ENCODE measurements at places on chromosomes 2 and 18.

GRCh38 chr18:45793264-45793965, 32.1 kb upstream of the SIGLEC15 start:
- no peak for DNase-seq

- DNase-seq: no peak
Measured at GRCh38 chr2:216475767-216476166, 22.9 kb upstream of the RPL37A start.

GRCh38 chr2:115560666-115561065, 1118.2 kb downstream of the DPP10 start:
- no peak for DNase-seq

GRCh38 chr2:230929381-230930148, 4.5 kb upstream of the GPR55 start:
- no peak for DNase-seq

GRCh38 chr2:54931473-54931872, 118.8 kb downstream of the RTN4 start:
- DNase-seq: no peak

DNA sequence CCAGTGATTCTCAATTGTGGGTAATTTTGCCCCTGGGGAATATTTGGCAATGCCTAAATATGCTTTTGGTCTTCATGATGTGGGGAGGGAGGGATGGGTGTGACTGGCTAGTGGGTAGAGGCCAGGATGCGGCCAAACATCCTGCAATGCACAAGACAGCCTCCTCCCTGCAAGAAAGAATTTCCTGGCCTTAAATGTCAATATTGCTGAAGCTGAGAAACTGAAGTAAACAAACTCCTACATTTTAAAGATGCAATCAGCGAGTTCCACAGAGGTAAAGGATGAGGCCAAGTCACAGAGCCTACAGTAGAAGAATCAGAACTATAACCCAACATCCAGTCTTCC, 272.9 kb upstream of the EPHA4 start:
- DNase-seq: no peak

DNA sequence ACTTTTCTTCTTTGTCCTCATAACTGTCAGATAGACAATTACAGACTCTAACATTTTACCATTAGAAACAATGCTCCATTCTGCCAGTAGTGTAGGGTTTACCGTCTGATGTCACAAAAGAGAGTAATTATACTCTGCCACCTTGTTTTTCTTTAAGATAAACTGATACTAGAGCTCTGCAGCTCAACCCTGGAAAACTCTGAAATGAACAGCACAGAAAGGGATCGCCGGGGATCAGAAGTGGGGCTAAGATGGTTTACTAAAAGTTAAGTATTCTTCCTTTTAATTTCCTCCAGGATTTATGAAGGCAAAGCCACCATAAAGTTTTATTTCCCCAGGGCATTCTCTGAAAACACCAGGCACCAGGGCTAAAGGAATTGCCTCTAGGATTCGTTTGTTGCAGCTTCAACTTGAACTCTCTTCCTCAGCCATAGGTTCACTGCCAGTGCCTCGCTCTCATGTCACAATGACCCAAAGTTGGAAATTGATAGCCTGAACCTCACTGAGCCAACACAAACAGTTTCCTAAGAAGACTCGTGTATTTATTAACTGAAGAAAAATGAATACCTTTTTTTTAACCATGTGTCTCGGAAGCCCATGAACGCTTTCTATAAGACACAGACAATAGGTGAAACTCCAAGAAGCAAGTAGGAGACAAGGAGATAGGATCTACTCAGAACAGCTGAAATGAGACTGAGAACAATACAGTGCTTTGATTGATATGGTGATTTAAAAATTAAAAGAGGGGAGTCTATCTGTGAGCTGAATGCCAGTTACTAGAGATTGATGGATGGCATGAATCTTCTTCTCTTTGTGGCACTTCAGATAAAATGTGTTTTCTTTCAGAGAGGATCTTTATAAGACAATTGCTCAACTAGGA, 121.5 kb upstream of the SPATS2L start:
- no peak for DNase-seq

DNA sequence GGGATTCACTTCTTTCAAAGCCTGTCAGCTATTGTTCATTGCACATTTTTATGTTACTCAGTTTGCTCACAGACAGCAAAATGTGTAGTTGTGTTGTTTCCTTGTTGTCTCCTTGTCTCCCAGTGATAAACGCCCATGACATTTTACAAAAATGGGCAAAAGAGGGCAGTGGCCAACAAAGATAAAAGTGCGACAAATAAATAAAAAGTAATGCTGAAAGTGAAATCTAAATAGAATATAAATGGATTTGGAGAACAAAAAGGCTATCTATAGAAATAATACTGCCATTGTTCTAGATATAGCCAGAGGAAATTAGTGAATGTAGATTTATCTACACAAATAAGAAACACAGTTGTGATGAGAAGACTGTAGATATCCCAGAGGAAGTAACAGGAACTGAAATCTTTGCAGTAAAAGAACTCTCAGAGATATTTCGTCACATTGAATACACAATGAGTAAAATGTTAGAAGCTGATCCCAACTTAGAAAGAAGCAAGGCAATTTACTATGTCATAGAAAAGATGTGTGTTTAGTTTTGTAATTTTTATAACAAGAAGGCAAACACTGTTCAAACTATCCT, 1186.2 kb upstream of the FAM98A start:
- DNase-seq: no peak

DNA sequence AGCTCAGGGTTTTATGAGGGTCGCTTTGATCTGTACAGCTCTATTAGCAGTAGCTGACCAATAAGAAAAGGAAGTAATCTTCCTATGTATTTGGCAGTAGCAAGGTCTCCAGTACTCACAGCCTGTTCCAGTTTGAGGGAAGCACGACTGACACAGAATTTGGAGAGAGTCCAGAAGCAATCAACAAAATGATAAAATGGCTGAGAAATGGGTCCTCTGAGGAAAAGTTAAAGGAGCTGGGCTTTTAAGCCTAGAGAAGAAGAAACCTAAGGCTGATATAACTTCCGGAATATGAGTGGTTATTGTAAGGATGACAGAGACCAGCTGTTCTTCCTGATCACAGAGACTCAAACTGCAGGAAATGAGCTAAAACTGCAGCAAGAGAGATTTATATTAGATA, 382.8 kb downstream of the GPD2 start:
- DNase-seq: no peak

DNA sequence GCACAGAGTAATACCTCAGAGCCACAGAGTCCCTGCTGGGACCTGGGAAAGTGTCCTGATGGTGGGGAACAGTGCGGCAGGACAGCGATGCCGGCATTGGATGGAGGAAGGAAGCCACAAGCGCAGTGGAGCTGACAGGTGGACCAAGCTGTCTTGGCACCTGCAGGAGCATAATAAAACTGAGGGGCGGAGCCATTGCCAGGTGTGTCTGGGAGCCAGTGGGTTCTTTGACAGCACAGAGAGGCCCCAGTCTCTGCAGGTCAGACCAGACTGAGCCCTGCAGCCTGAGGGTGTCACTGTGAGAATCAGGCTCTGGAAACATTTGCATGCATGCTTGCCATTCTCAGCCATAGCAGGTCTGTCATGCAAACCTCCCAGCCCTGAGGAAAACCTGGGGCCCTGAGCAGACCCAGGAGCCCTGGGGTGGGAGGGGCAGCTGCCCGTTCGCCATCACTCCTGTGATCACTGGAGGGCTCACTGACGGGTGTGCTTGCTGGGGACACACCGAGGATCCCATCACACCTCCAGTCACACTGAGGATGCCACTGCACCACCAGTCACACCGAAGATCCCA, 210.5 kb upstream of the HDAC4 start:
- DNase-seq: no peak

- DNase-seq: no peak
Measured at GRCh38 chr2:15238028-15238427, 323.1 kb downstream of the NBAS start.

DNA sequence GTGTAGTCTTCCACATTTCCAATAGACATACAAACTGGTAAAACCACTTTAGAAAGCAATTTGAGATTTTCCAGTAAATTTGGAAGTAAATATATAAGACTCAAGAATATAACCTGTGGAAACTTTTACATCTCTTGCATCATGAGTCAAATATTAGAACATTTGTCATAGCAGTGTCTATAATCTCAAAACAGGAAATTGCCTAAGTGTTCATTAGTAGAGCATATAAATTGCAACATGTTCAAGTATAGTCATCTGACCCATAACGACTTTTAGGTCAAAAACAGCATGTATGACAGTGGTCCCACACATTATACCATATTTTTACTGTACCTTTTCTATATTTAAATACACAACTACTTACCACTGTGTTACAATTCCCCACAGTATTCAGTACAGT, 555.9 kb upstream of the VRK2 start:
- no peak for DNase-seq

DNA sequence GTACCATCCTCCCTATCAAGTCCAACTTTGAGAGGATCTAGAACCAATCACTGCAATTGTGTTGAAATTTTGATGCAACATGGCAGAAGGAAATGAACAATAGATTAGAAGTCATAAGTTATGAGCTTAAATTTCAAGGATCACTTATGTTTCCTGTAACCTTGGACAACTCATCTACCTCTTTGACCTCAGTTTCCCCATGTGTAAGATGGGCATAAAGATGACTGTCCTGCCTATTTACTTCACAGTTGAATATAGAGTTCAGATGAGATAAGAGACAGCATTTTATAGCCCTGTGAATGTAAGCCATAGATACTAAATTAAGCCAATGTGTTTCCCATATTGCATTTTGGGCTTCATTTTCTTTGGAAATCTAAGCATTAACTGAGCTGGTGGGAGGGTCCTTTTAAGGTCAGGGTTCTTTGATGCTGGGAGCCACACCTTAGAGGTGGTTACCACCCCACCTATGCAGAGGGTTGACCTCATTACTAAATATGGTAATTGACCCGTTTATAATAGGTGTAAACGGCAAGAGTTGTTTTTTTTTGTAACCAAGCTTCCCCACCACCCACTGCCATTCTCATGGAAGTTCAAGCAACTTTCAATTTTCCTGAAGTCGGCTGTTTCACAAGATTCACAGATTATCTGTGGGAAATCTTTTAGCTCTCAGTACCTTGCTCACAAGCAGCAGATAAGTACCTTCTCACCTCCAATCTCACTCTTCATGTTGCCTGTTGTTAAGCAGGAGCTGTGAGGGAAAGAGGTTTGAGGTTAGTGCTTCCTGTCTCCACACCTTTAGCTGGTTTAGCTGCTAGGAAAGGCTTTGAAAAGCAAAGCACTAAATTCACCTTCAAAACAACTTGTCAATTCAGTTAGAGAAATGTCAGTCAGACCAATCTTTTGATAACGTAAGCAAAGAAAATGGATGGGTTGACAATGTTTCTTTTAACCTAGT, 13.3 kb downstream of the CD28 start:
- DNase-seq: no peak

DNA sequence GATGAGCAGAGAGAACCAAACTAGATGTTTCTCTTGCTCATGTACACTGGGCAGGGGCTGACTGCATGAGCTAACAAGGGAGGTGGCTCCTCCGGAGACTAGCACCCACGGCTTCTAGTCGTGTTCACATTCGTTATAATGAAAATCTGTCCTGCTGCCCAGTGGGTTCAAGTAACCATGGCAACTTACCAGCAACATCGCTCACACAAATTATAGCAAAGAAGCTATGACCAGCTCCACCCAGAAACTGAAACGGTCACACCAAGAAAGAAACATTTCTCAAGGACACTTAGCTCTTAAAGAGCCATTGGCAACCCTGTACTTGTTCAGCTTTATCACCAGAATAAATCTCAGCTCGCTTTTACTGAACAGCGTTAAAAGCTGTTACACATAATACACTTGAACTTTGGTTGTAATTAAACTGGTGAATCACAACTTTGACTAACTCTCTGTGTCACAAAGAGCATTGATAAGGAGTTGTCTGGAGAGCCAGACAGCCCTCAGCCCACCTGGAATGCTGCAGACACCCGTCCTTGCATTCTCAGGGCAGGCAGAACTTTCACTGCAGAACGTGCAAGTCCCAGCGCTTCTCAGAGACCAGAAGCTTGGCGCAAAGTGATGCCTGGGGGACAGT, 141.2 kb downstream of the PID1 start:
- DNase-seq: no peak

DNA sequence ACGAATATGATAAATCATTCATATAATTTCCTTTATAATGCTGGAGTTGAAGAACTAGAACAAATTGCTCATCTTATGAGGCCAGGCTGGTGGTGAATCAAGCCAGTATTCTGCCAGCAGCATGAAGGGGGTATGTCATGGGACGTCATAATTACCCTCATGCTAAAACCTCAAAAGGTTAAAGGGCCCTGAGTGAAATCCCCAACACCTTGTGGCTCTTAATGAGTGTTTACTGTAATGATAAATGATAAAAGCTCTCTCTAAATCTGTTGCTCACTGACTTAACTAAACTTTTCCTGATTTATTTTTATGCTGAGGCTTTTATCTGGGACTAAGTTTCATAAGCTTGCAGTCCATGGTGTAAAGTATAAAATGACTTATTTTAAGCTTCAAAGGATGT, 18.3 kb upstream of the NEDD4L start:
- DNase-seq: no peak

DNA sequence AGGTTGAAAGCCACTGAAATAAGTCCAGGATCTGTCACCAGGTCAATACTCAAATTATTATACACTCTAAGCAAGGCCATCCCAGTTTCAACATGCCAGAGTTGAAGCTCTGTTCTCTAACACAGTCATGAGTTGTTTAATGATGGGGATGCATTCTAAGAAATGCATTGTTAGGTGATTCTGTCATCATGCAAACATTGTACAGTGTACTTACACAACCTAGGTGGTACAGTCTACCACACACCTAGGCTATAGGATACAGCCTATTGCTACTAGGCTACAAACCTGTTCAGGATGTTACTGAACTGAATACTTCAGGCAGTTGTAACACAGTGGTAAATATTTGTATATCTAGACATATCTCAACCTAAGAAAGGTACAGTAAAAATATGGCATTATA, 162.2 kb downstream of the BAZ2B start:
- no peak for DNase-seq

DNA sequence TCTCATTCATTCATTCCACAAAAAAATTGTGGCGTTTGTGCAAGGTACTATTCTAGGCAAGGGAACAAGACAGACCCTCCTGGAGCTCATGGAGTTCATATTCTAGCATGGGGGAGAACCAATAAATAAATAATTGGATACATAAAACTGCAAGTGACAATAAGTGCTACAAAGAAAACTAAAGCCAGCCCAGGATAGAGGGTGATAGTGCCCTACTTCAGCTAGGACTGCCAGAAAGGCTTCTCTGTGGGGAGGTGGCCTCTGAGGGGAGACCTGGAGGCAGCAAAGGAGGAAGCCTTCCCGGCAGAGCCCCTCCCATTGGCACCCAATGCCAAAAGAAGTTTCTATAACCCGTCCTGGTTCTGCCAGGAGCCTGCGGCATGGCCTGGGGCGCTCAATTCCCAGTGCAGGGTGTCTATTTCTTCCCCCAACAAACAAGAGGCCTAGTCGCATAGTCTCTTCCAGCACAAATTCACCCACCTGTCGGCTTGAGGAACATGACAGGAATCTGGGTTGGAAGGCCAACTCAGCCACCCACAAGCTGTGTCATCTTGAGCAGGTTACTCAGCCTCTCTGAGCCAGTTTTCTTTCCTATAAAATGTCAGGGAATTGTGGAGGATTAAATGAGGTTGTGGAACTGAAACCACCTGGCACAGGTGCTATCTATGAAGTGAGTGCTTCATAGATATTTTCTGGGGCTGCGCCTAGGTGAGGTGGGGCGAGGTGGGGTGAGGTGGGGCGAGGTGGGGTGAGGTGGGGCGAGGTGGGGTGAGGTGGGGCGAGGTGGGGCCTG, 94.3 kb downstream of the ZFP36L2 start:
- DNase-seq: no peak

All from NCI-H1694 (cell line).